ENCODE measurements at places on chromosomes 12 and 14.

DNA sequence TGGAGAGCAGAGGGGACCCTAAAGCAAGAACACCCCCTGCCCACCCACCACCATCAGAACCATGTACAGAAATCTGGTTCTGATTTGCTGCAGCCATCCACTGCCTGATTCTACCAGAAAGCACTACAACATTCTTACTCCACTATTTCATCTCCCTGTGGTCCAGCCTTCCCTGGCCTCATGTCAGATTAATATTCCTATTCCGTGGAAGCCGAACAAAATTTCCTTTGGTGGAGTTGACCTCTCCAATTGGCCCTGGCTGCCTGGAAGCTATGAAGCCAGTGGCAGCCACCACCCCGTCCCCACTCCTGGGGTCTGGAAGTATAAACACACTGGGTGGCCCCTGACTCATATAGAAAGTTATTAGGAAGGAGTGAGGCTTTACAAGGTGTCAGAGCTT, 60.2 kb downstream of the ANO2 start:
- no peak for DNase-seq

DNA sequence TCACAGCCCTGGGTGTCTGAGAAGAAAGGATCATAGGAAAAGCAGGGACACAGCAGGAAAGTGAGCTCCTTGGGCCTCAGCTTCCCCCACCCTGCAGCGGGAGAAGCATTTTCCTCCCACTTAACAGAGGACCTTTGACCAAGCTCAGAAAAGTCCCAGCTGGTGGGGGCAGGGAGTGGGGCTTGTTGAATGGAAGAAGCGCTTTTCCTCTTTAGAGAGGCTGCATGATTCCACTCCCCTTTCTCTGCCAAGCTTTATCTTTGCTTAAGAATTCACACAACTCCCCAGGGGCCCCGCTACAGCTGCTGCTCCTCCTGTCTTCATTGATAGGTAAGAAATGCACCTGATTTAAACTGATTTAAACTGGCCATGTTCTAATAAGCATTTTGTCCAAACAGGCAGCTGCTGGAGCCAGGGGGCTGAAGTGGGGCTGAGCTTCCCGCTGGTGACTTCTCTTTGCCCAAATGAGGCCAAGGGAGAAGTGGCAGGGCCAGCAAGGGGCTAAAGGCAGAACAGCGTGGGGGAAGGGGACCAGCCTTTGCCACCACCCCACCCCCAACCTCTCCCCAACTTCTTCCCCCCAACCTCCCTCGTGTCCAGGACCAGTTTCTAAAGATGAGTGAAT, 1.7 kb upstream of the PAPLN start:
- DNase-seq: no peak

- DNase-seq: no peak
Observed at GRCh38 chr14:79186523-79186922, 1016.4 kb downstream of the NRXN3 start.

DNA sequence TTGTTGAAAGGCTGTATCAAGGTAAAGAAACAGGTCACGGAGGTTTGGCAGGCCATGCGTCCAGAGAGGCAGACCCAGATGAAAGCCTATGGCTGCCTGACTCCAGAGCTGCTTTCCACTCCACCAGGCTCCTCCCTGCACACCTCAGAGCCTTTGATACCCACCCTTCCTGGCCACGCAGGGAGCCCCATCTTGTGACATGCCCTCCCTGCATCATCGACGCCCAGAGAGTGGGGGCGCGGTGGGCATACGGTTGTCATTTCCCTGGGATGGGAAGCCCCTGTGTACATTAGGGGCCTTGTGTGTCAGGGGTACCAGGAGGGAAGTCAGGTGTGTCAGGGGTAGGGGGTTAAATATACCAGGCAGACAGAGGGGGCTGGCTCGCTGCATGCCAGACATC, 30.3 kb upstream of the GPR68 start:
- no peak for DNase-seq

GRCh38 chr12:42525444-42525843, 64.1 kb downstream of the PRICKLE1 start:
- no peak for DNase-seq

Measured in CD4-positive, alpha-beta T cell treated with Interleukin-6 for 4 hours (primary cell).